Putamen (tissue), 1 donor: ENCODE measurements at places on chromosomes 11 and 22.

DNA sequence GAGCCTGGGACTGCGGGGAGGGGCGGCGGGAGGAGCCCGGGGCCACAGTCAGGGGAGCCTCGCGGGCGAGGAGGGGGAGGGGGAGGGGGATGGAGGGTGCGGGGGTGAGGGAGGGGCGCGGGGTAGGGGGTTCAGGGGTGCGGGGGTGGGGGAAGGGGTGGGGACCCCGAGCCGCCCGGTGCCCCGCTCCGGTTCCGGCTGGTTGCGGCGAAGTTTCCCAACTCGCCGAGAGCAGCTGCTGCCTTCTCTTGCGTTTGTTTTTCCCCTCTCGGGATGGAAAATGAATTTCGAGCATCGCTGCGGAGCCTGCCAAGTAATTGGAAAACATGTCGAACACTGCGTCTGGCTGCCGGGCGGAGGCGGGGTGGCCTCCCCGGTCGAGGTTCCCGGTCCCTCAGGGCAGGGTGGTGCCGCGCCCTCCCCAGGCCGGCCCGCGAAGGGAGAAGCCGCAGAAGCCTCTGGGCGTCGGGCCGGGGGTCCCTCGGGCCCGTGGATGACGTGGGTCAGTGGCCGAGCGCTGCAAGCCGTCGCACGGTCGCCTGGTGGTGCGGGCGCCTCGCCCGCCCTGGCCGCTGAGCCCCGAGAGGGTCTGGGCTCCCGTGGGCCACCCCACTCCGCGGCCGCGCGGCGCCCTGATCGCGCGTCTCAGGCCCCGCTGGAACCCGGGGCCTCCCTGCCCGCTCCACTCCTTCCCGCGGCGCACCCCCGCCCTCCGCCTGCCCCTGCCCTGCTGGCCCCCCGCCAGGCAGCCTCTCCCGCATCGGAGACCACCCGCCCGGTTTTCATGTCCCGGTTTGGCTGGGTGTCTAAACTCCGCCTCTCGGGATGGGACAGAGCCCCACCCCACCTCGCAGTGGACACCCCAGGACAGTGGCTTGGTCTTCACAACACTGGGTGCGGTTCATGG is 12.1 kb downstream of the SPATA19 start:
- no peak for DNase-seq

- DNase-seq: no peak
These were observed 20.9 kb downstream of the TMPRSS13 start for GRCh38 chr11:117908109-117908895.

GRCh38 chr11:70615036-70615875 is 216.9 kb downstream of the CTTN start:
- no peak for DNase-seq

- DNase-seq: peak; percentile 77
These were observed at the start of gene BCR for GRCh38 chr22:23180301-23180892. Gene BCR, plus strand, starts transcription at chr22:23180509. Its CDS starts 452 bp downstream, at chr22:23180961.

DNA sequence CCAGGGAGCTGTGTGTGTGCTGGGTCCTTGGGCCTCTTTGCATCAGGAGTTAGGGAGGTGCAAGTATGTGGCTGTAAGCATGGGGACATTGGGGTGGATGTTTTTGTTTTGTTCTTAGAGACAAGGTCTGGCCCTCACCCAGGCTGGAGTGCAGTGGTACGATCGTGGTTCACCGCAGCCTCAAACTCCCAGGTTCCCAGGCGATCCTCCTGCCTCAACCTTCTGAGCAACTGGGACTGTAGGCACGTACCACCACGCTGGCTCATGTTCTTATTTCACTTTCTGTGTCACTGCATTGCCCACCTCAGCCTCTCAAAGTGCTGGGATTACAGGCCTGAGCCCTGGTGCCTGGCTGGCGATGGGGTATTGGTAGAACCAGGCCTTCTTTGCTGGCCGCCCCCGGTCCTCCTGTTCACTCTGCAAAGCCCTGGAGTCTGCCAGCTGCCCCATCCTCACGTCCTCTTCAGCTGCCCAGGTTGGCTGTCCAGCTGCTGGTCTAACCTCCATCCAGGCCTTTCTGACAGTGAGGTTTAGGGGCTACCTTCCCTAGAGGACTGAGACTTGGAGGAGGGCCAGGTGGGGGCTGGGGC is 851 bp upstream of the GRAMD4 start:
- DNase-seq: no peak

DNA sequence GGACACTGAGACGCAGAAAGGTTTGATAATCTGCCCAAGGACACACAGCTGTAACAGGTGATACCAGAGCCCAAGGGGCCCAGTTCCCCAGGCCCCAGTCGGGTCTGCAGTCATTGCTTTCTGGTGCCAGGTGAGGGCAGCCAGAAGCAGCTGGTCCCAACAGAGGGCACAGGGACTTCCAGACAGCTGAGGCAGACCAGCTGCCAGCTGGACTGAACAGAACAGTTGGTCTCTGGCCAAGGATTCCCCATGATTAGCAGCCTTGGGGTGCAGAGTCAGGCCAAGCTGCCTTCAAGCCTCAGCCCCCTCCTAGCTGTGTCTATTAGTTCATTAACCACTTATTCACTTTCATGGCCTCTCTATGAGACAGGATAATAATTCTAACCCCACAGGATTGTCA is 105.6 kb downstream of the RRAS2 start:
- DNase-seq: no peak

GRCh38 chr11:30257058-30257457 is 26.2 kb downstream of the FSHB start:
- no peak for DNase-seq

GRCh38 chr11:75654314-75654713 is 14.5 kb downstream of the MAP6 start:
- DNase-seq: no peak

DNA sequence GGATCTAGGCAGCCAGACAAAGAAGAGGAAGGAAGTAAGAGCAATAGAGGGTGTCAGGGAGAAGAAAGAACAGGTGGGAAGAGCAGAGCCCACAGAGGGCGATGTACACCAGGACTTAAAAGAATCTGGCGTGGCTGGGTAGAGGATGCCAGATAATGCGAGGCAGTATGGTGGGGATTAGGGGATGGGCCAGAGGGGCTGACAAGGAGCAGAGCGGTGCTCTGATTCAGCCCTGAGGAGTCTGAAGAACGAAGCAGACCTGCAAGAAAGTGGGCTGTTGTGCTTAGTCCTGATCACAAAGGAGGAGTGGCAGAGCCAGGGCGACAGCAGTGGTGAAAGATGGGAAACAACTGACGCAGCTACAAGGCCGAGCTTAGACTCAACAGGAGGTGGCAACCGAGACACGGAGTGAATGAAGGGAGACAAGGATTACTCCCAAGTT is 163.7 kb downstream of the LARGE1 start:
- DNase-seq: no peak

DNA sequence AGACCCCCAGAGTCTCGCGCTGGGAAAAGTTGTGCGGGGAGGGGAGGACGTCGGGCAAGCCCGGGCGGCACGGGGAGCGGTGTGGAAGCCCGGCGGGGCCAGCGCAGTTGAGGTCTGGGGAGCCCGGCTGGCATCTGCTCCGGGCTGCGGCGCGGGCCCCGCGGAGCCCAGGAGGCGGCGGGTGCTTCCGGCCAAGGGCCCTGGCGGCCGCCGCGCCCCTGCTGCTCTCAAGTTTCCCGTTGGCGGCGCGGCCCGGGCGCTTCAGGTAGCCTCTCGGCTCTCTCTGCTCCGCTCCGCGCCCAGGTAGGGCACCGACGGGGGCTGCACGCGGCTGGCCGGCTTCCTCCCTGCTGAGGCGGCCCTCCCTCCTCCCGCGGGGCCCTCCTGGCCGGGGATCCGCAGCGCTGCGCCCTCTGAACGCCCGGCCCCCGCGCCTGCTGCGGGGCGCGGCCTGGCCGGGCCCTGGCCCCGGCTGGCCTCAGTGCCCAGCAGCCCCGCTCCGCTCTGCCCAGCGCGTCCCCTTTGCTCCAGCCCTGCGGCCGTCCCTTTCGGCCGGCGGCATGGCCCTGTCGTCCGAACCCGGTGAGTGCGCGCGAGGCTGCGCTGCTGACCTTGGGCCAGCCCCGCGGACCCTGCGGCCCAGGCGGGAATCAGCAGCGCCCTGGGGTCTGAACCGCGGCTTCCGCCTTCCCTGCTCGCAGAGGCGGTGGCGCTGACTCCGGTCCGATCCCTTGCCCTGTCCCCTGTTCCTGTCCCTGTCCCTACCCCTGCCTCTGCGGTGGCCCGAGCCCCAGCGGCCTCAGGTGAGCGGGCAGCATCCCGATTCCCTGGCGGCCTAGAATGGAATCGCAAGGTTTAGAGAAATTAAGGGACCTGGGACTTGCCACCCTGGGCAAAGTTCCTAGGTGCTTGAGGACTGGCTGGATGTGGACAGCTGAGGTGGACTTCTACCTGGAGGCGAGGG is 4.3 kb upstream of the AMPD3 start:
- no peak for DNase-seq

DNA sequence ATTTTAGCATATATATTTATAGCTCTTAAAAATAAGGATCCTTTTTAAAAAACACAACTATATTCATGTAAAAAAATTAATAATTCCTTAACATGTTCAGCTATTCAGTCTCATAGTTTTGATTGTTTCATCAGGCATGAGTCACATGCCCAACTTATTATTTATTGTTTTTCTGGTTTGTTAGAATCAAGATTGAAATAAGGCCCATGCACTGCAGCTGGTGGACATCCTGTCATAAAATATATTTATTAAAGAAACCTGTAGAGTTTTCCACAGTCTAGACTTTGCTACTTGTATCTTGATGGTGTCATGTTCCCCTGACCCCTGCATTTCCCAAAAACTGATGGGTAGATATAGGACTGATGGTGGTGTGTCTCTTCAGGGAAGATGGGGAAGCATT is 77.4 kb downstream of the PARVA start:
- no peak for DNase-seq
